ENCODE measurements at places on chromosomes 4 and X. TPM values are rescaled to one million over a fixed set of nuclear protein-coding genes. Genes with fewer than 3 reads are reported as not detected.

The USP46 gene
- total RNA-seq, result 12.5 TPM

DNA sequence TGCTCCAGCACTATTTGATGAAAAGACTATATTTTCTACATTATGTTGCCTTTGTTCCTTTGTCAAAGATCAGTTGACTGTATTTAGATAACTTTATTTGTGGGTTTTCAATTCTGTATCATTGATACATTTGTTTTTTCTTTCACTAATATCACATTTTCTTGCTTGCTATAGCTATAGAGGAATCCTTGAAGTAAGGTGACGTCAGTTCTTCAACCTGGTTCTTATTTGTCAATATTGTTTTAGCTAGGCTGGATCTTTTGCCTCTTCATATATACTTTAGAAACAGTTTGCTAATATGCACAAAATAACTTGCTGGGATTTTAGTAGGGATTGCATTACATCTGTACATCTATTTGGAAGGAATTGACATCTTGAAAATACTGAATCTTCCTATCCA lies 21.0 kb downstream of the TECRL start:
- DNase-seq, result no peak

- no peak for DNase-seq
These were observed 7.3 kb upstream of the GLOD5 start for GRCh38 chrX:48754238-48754637.

- no peak for DNase-seq
These were observed 35.0 kb upstream of the MYOZ2 start for GRCh38 chr4:119100655-119101054.

DNA sequence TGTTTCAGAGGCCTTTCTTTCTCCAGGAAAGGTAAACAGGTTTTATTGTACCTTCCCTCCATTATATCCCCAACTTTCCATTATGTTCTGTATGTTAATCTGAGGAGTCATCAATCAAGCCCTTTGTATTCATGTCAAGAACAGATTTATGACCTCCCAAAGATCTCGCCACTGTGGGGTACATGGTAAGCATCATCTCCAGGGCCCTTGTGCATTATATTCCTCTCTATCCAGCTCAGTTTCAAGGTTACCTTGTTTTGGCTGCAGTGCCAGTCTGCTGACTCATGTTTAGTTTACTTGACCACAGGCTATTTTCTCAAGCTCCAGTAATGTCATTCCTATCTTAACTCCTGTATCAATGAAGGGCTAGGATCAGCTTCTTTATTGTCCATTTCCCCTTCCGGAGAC lies 125.1 kb upstream of the FRMPD4 start:
- DNase-seq, result no peak

- no peak for DNase-seq
These were observed 137.8 kb upstream of the HS3ST1 start for GRCh38 chr4:11566444-11567022.

DNA sequence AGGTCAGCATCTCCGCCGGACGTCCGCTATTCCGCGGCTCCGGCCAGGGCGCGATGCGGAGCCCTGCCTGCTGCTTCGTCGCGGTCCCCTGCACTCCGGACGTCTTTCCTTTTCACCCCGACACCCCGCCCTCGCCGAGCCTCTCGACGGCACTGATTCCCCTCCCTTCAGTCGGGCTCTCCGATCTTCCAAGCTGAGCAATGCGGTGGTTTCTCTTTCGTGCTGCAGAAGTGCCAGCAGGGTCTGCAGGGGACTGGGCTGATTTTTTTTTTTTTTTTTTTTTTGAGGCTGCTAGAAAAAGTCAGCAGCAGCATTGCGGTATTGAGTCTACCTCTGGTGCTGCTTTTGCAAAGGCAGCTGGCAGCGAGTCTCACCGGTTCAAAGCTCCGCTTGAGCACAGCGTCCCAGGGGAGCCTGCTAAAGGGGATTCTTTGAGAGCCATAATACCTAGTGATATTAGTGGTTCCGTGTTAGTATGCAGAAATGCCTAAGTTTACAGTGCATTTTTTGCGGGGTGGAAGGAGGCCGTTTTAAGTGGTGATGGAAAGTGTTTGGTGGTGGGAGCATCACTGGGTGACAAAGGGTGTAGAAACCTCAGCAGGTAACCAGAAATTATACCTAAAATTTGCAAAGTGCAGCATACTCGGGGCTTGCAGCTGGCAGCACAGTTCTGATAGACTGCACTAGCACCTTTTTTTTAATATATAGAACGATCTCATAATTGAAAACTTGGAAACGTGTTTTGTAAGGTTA lies 969 bp downstream of the STIM2 start:
- peak; percentile 89 for DNase-seq

GRCh38 chrX:37813570-37813969 lies 33.7 kb downstream of the CYBB start:
- no peak for DNase-seq

The FSTL5 gene
- 1.8 TPM for total RNA-seq

GRCh38 chr4:88807499-88807898 lies 109.9 kb upstream of the NAP1L5 start:
- no peak for DNase-seq

DNA sequence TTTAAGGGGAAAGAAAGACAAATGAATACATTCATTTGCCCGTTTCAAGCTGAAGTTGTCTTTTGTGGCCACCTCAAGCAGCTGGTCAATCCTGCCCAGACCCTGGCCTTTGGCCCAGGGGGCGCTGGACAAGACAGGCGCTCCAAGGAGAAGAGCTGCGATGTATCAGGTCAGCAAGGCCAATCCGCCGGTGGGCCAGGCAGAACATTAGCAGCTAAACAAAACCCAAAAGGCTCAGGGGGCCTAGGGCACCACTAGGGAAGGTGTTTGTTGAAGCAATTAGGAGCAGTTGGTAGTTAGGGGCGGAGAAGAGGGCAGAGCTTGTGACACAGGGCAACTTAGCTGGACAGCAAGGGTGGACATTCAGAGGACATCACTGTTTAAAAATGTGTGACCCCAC lies 60.8 kb upstream of the TMEM33 start:
- DNase-seq, result no peak

DNA sequence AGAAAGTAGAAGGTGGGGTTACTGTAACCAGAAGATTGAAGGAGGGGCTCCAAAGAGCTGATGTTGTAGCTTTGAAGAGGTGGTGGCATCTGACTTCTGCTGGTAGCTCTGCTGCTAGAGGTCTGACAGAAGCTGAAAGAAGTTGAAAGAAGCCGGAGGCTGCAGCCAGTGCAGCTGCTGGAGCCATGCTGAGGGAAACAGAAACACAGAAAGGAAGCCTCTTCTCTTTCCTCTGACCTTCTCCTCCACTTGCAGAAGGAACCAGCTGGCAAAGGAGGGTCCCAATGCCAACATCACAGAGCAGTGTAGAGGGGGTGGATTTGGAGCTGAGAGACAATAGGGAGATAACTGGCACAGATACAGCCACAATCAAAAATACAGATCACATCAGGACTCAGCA lies 89.3 kb upstream of the HHIP start:
- no peak for DNase-seq

GRCh38 chr4:170169699-170170098 lies 79.9 kb upstream of the AADAT start:
- no peak for DNase-seq

DNA sequence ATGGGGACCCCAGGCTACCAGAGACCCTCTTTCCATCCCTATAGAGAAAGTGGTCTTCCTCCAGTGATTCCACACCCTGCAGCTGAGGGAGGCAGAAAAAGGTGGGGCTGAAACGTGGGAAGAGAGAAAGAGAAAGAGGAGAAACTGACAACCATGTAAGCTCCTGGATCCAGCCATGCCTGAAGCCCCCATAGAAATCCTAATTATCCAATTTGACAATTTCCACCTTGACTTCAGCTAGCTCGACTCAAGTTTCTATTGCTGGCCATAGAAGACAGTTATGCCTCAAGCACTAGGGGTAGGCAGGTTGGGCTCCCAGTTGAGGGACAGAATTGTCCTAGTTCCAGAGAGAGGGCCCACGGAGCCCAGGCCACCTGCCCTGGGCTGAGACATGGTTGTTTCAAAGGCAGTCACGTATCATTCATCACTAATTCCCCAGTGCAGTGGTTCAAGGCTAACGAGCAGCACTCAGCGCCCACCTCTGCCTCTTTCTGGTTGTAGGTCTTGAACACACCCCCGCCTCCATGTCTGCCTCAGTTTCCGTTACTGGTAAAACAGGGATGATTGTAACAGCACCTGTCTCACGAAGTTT lies 39.8 kb upstream of the ASMTL start:
- no peak for DNase-seq

DNA sequence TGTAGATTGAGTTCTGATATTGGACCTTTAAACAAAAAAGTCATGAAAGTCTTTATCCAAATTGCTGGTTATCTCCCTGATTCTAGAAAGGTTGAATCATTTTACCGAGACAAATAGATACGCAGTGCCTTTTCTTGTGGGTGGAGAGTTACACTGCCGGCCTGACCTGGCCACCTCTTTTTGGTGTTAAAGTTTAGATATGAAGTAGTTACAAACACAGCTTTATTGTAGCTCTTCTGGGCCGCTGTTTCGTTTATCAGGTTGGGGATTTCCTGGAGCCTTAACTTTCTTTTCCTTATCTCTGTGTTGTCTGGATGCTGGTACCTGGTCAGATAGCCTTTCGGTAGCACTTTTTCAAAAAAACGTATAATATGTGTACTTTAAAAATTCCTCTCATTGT lies 31.0 kb downstream of the FNIP2 start:
- DNase-seq, result no peak

GRCh38 chr4:9987749-9988362 lies 33.4 kb downstream of the SLC2A9 start:
- DNase-seq, result no peak

All from mucosa of descending colon (tissue), 3 donors.